ENCODE measurements at places on chromosomes 1 and 21.

- no peak for DNase-seq
Observed at GRCh38 chr1:145701306-145701862, 5.8 kb downstream of the PDZK1 start.

DNA sequence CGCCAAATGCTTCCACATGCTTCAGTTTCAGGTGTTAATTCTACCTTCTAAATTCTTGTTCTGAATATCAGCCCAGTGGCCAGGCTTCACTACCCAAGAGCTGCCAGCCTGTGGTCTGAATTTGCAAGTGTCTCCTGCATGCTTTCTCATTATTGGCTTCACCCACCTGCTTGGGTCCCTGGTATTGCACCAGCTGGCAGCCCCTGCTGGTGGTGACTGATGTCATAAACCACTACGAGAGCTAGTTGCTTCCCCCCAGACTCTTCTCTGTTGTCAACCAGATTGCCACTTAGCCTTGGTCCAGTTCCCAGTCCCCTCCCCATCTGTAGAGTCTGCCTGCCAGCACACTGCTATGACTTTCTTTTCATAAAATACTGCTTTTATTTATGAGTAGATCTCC, 197.7 kb upstream of the DUSP10 start:
- DNase-seq = no peak

DNA sequence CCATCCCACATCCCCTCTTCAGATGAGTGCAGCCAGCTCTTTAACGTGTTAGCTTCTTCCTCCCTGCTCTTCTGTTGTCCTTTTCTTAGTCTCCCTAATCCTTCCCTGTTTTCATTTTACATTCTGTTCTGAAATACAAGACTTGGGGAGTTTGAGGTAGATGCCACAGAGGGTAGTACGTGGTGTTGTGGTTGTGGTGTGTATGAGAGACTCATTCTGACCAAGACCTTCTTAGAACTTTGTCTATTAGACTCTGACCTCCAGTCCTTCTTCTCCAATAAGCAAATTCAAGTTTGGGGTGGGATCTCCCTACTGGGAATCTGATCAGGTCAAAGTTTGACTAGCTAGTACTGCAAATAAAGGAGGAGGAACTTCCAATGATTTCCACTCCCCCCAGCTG, 39.5 kb downstream of the CACNA1E start:
- no peak for DNase-seq

- DNase-seq = no peak
Observed at GRCh38 chr1:13703558-13704490, 3.8 kb downstream of the PRDM2 start.

All from activated CD4-positive, alpha-beta T cell treated with anti-CD3 and anti-CD28 coated beads, Interleukin-2, amount 50 U/mL, for 48 hours (primary cell).